A549 treated with Hydrocortisone at 1 μM for 4 hours (cell line): ENCODE measurements at places on chromosomes 11 and 22. TPM values are rescaled to one million over a fixed set of nuclear protein-coding genes. Genes with fewer than 3 reads are reported as not detected.

KREMEN1 gene
- 2.6 to 5.3 TPM (median 4.4 TPM) in 5 replicates for total RNA-seq

CRYAB gene
- 12.5 to 26.6 TPM (median 14.3 TPM) in 5 replicates for total RNA-seq

NPAS4 gene
- total RNA-seq, result 0.03 to 0.06 TPM in 2 of 5 replicates, not detected in the others

ANGPTL5 gene
- 0.06 to 0.14 TPM (median 0.11 TPM) in 4 of 5 replicates, not detected in the other for total RNA-seq

CD82 gene
- total RNA-seq, result 4.3 to 7.7 TPM (median 5.3 TPM) in 5 replicates

CBX7 gene
- 1.00 to 1.4 TPM (median 1.1 TPM) in 5 replicates for total RNA-seq

OR52H1 gene
- not detected in 5 replicates for total RNA-seq

PITPNM1 gene
- 28.4 to 41.3 TPM (median 37.8 TPM) in 5 replicates for total RNA-seq

LIN7C gene
- total RNA-seq, result 4.8 to 9.5 TPM (median 5.9 TPM) in 5 replicates

NRGN gene
- total RNA-seq, result 6.0 to 13.6 TPM (median 10.2 TPM) in 5 replicates
